ENCODE measurements at places on chromosomes 2 and 18.

- no peak for DNase-seq
Measured at GRCh38 chr18:64254399-64255093, 105.7 kb upstream of the LINC00305 start.

GRCh38 chr2:179336782-179337534 is 72.3 kb upstream of the SESTD1 start:
- no peak for DNase-seq

DNA sequence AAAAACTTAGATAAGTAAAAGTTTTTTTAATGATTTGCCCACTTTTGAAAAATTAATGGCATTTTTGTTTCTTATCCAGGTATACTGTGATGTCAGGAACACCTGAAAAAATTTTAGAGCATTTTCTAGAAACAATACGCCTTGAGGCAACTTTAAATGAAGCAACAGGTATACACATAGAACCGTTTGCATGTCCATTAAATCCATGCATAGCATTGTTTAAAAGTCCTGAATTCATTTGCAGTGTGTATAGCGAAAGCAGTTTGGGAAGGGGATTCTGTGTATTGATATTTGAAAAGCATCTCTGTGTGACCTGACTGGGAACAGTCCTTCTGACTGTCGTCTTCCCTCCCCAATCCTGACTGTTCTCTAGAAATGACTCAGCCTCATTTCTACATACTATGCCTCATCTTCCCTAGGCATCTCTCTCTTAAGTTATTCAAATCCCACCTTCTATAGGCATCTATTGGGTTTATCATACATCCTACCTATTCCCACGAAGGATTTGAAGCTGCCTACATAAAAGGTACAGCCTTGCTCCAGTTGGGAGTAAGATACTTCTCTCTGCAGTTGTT is 79.2 kb upstream of the MAP3K20 start:
- DNase-seq, result no peak

- DNase-seq, result peak; percentile 69
Measured at GRCh38 chr2:35410431-35411061, 945.0 kb upstream of the CRIM1 start.

Measured in activated naive CD4-positive, alpha-beta T cell treated with anti-CD3 and anti-CD28 coated beads, Interleukin-2, amount 50 U/mL, for 72 hours (primary cell).